ENCODE measurements at places on chromosomes 2 and 18.

GRCh38 chr18:28088477-28088876, 88.5 kb downstream of the CDH2 start:
- no peak for DNase-seq

- no peak for DNase-seq
Observed at GRCh38 chr2:61707984-61708852, 145.6 kb downstream of the FAM161A start.

DNA sequence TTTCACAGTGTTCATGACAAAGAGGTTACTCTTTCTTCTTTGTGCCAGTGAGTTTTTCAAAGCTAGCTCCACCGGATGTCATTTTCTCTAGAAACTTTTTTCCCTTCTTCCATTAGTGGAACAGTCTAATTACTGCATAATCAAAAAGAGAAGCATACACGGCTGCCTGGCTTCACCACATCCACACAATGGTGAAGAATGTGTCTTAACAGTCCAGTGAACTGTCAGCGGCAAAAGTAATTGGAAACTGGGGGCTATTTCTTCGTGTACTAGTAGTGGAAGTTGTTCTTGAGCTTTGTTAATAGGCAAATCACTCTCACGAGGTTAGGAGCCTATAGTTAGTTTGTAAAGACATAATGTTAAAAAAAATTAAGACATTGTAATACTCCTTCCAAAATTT, 32.9 kb upstream of the PIK3C3 start:
- DNase-seq: no peak

GRCh38 chr2:180655842-180656454, 324.5 kb upstream of the UBE2E3 start:
- no peak for DNase-seq

Data from stimulated activated CD4-positive, alpha-beta T cell treated with anti-CD3 and anti-CD28 coated beads, Interleukin-4, amount 100 ng/mL, for 48 hours (primary cell).